ENCODE measurements at places on chromosomes 11 and 22.

- DNase-seq = no peak
Measured at GRCh38 chr11:7672276-7672959, 882 bp downstream of the CYB5R2 start.

GRCh38 chr11:119323532-119324033 lies 6.7 kb upstream of the MCAM start:
- peak; percentile 68 for DNase-seq

DNA sequence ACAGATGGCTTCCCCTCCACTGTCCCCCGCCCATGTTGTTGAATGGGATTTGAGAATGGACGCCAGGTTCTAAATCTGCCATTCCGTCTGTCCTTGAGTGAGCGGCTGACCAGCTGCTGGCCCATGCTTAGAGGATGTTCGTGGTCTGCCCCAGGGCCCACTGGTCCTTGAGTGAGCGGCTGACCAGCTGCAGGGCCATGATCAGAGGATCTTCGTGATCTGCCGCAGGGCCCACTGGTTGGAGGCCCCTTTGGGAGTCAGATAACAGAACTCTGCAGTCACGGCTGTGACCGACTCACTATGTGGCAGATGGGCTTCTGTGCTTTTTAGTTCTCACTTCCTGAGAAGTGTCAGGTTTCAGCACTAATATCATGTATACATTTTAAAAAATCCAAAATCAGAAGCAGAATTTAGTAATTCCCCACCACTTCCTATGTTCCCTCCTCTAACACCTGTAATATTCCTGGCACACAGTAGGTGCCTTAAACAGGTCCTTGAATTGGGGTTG lies 54.1 kb downstream of the MICAL3 start:
- DNase-seq = no peak

DNA sequence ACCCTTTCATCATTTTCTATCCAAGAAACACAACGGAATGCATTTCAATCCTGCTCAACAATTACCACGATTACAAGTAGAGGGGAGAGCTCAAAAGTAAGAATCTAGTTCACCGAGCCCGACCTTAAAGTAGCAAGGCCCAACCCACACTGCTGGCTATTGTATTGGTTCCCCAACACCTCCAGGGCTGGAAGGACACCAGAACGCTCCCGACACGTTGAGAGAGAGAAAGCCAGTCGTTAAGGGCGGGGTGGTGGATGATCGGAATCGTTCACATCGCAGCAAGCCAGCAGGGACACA lies 690 bp downstream of the CKAP5 start:
- DNase-seq = no peak

DNA sequence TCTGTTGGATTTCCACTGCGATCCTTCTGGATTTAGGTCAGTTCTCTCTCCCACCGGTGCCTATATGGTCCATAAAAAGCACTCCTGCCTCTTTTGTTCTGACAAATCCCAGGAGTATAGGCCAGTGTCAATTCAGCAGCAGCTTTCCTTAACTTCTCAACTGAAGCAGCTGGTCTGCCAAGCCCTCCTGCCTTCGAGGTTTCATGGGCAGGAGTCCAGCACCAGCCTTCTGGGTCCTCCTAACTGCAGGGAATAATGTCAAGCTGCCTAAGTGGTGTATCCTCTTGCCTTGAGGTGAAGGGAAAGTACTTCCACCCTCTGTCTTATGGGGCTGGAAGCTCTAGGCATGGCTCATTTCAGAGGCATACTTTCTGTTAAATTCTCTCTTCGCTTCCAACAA lies 149.4 kb upstream of the NCAM1 start:
- DNase-seq = no peak

DNA sequence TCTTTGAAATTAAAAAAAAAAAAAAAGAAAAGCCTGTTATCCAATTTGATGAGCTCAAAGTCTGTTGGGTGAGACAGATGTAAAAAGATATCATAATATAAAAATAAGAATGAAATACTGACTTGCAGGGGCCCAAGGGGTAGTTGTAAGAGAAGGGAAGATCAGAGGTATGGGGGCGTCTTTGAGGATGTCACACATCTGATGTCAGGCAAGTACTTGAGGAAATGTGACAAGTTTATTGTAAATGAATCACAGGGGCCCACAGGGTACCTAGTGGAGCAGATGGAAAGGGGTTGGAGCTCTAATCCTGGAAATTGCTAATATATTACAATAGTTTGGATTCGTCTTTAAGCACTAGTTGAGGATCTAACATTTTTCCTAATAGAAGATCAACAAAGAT lies 131.6 kb downstream of the MAML2 start:
- DNase-seq = peak; percentile 72

- peak; percentile 86 for DNase-seq
Measured at GRCh38 chr22:40533712-40534378, 102.7 kb downstream of the MRTFA start.

- DNase-seq = no peak
Measured at GRCh38 chr22:49810363-49811019, 17.2 kb downstream of the BRD1 start.

- DNase-seq = no peak
Measured at GRCh38 chr22:23566705-23567475, 13.2 kb downstream of the IGLL1 start.

All from CD4-positive, alpha-beta T cell treated with Interferon alpha-2 for 1 hour (primary cell).